ENCODE measurements at places on chromosomes 5 and 9.

GRCh38 chr9:136152931-136153330 is 34.3 kb upstream of the TMEM250 start:
- no peak for DNase-seq

- no peak for DNase-seq
Observed at GRCh38 chr5:124365361-124365801, 381.1 kb downstream of the ZNF608 start.

- no peak for DNase-seq
Observed at GRCh38 chr5:168353216-168353957, 61.9 kb downstream of the WWC1 start.

- DNase-seq: no peak
Observed at GRCh38 chr9:36163049-36163785, 6.0 kb upstream of the CCIN start.

- no peak for DNase-seq
Observed at GRCh38 chr5:98913911-98914310, 14.9 kb downstream of the CHD1 start.

- DNase-seq: no peak
Observed at GRCh38 chr9:124260769-124261603, 3.2 kb downstream of the NEK6 start.

DNA sequence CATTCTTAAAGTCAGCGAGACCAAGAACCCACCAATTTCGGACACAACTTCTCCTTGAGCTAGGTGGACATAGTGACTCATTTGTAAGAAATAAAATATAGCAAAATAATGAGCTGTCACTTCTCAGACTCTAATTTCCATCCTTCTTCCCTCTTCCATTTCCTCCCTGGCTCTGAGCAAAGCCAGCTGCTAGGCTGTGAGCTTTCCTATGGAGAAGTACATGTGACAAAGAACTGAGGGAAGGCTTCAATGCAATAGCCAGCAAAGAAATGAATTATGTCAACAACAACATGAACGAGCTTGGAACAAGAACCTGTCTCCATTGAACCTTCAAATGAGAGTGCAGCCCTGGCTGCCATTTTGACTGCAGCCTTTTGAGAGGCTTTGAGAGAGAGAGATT is 25.9 kb upstream of the SELENOP start:
- DNase-seq: no peak

DNA sequence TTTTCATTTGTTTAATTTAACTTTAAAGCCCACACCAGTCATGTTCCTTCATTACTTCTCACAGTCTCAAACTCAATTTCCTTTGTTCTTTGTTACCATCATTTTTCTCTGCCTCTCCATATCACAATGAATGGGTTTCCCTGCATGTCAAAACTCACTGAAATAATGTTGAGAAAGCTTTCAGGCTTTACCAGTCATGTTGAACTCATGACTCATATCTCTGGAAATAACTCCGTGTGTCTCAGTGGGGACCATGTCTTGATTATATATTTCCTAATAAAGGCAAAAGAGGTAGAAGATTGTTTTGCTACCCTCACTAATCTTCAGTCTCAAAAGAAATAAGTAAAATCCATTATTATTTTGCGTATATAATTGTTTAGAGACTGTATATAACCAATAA is 231.2 kb downstream of the CHSY3 start:
- DNase-seq: no peak

DNA sequence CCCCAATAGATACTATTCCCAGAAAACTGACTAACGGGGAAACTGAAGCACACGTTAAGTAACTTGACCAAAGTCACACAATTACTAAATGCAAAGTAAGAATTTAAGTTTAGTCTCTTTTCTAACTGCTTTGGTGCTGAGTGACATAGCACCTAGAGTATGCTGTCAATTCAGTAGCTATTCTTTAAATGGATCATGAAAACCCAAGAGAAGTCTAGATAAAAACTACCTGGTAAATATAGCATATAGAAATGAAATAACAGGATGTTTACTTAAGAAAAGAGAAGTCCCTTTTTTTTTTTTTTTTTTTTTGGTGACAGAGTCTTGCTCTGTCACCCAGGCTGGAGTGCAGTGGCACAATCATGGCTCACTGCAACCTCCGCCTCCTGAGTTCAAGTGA is 129.2 kb downstream of the PDE4D start:
- no peak for DNase-seq

GRCh38 chr5:67141644-67142043 is 55.0 kb downstream of the CD180 start:
- DNase-seq: no peak

GRCh38 chr9:127835991-127836516 is 18.4 kb downstream of the ENG start:
- DNase-seq: peak; percentile 59

DNA sequence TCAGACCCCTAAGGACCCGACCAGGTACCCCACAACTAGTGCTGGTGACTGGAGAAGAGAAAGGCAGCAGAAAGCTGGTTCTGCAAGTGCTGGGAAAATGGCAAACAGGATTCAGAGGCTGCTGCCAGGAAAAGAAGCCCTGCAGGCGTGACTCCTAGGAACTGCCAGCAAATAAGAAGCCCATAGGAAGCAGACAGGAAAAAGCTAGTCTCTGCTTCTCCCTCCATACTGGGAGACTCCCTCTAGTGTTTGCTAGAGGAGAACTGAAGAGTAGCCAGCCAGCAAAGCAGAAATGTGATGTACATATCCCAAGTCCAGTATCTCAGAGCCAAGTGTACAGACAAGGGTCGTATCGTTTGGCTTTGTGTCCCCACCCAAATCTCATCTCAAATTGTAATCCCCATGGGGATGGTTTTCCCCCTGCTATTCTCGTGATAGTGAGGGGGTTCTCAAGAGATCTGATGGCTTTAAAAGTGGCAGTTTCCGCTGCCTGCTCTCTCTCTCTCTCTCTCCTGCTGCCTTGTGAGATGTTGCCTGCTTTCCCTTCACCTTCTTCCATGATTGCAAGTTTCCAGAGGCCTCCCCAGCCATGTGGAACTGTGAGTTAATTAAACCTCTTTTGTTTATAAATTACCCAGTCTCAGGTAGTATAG is 38.1 kb upstream of the TUSC1 start:
- DNase-seq: no peak

DNA sequence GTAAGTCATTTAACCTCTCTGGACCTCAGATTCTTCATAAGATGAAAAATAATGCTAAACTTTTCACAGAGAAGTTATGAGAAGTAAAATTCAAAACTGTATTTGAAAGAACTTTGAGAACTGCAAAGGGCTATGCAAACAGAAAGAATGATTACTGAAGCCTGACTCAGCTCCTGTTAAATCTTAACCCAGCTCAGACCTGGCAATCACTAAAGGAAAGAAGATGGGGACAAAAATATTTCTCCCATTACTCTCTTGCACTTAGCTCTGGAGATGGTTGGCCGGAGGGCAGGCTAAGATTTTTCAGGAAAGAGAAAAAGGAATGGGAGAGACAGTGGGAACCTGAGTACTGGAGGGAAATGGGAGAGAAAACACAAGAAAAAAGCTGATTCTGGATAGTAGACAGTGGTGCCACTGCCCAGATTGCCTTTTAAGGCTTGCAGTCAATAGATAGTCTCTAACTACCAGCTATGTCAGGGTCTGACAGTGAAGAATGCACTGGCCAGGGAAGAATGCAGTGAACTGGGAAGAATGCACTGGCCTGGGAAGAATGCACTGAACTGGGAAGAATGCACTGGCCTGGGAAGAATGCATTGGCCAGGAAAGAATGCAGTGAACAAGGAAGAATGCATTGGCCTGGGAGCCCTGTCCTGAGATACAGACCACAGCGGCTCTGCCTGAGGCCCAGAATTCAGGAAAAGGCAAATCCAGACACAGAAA is 25.2 kb upstream of the CEMIP2 start:
- no peak for DNase-seq
